ENCODE measurements at places on chromosomes 6 and 20. TPM values are rescaled to one million over a fixed set of nuclear protein-coding genes. Genes with fewer than 3 reads are reported as not detected.
A peak's percentile ranks its signal among the peaks of the same experiment; 100 is the strongest.

DNA sequence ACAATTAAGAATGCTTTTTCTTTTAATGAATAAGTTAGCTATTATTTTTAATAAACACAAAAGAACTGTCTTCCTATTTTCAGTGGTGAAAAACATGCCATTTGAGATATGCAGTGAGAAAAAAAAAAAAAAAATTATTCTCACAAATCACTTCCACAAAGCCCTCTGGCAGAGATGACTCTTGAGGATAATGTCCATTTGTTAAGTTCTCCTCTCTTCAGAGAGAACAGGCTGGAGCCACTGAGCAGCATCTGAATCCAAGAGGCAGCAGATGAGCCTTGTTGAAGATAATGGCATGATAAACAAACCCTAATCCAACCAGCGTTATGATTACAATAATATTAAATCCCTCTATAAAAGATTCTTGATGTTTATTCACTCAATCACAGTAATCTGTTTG, 105.0 kb downstream of the PTPRK start:
- H3K27me3 ChIP-seq = no peaks in the 10 kb centered on the region
- H3K36me3 ChIP-seq = peaks cover 23% of the 10 kb centered on the region
- no peak overlapping the region for H3K4me3 ChIP-seq
- DNase-seq = no peak
- no peak overlapping the region for H3K27ac ChIP-seq

- DNase-seq = no peak
- H3K27ac ChIP-seq = no peak overlapping the region
- H3K4me3 ChIP-seq = peak overlapping the region; percentile 35
- no peaks in the 10 kb centered on the region for H3K36me3 ChIP-seq
- peaks cover 36% of the 10 kb centered on the region for H3K4me1 ChIP-seq
Observed at GRCh38 chr6:157240059-157240959, 83.0 kb downstream of the TMEM242 start.

Gene OLIG3
- 0.27 TPM for total RNA-seq

Gene SDCBP2
- 3.4 TPM for total RNA-seq

DNA sequence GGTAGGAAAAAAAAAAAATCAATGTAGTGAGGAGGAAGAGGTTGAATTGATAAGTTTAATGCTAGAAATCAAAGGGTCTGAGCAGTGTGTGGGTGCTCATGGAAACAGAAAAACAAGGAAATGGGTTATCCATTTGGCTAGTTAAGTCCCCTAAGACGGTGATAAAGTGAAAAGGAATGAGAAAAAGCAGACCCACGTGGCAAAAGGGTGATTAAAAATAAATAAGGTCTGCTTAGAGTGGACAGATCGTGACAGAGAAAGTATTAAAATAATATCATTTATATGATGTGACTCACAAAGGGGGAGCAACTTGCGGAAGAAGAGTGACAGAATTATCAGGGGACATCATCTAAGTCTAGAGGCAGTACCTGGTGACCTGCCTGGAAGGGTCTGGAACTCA, 251.7 kb upstream of the THEMIS start:
- H3K4me3 ChIP-seq = no peak overlapping the region
- H3K4me1 ChIP-seq = peaks cover 1% of the 10 kb centered on the region
- H3K27me3 ChIP-seq = no peaks in the 10 kb centered on the region
- peaks cover 3% of the 10 kb centered on the region for H3K36me3 ChIP-seq
- no peak overlapping the region for H3K27ac ChIP-seq

DNA sequence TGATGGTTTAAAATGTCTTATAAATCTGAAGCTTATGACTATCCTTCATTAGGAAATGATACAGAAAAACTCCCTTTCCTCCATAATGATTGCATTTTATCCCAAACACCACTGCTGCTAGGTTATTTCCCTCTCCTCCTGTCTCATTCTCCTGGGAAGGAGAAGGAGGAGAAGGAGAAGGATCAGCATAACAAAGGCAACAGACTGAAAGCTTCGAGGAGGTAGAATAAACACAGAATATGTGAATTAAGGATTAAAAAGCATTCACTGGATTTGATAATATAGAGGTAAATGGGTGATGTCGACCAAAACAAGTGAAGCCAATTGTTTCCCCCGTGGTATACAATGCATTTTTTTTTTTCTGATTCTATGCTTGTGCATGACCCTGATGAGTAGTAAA, 82.0 kb downstream of the WASF1 start:
- H3K27me3 ChIP-seq = no peaks in the 10 kb centered on the region
- peaks cover 50% of the 10 kb centered on the region for H3K4me1 ChIP-seq
- no peak overlapping the region for H3K4me3 ChIP-seq
- peak overlapping the region; percentile 93 for H3K27ac ChIP-seq

Gene WASF1
- total RNA-seq = 73.0 TPM

DNA sequence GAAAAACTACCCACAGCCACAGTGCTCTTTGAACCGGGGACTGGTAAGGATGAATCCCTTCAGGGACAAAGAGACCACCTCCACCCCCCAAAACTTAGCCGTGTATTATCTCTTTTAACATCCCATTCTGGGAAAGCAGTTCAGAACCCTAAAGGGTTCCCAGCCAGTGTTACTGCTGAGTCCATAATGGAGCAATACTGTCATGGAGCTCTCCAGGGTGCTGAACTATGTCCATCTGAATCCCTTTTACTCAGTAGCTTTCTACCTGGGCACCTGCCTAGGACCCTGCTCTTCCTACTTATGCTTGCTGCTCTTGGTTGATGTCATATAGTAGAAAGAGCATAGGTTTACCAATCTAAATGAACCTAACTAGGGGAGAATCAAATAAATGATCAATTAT, 22.3 kb upstream of the SAYSD1 start:
- peak; percentile 58 for DNase-seq
- H3K4me3 ChIP-seq = no peak overlapping the region
- H3K36me3 ChIP-seq = no peaks in the 10 kb centered on the region
- H3K4me1 ChIP-seq = no peaks in the 10 kb centered on the region
- no peak overlapping the region for H3K27ac ChIP-seq
- peaks cover 18% of the 10 kb centered on the region for H3K27me3 ChIP-seq

DNA sequence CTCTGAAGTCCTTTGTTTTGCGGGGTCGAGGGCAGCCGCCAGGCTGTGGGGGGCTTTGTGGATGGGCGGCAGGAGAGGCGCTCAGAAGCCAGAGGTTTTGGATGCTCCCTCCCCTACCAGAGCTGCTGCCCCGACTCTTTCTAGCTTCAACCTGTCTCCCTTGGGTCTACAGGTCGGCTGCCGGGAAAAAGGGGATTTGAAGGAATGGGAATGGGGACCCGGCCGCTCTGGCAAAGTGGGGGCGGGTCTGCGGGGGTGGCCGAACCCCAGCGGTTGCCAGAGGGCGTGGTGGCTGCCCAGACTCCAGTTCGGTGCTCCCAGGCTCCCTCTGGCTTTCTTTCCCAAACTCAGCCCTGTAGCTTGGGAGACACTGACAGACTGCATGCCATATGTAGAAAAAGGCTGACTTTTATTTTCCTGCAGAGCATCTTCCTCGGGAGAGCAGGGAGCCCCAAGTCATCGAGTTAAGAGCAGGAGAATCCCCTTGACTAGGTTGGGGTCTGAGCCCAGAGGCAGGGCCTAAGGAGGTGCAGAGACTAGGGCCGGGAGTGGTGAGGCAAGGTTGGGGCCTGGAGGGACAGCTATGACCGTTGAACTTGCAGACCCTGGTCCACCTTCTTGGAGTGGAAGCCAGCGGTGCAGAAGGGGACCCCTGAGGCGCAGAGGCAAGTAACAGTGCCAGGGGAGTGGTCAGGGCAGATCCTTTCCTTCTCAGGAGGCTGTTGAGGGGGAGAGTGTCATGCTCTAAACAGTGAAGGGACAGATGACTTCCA, 1.4 kb upstream of the PPP1R18 start:
- no peak for DNase-seq
- H3K27ac ChIP-seq = peak overlapping the region; percentile 92
- no peaks in the 10 kb centered on the region for H3K27me3 ChIP-seq
- peak overlapping the region; percentile 81 for H3K4me3 ChIP-seq
- H3K36me3 ChIP-seq = no peaks in the 10 kb centered on the region
- H3K4me1 ChIP-seq = peaks cover 71% of the 10 kb centered on the region

- no peaks in the 10 kb centered on the region for H3K27me3 ChIP-seq
- H3K4me3 ChIP-seq = no peak overlapping the region
- H3K36me3 ChIP-seq = no peaks in the 10 kb centered on the region
Observed at GRCh38 chr6:113401231-113401630, 455.9 kb upstream of the MARCKS start.

- no peaks in the 10 kb centered on the region for H3K36me3 ChIP-seq
- H3K27me3 ChIP-seq = peaks cover 22% of the 10 kb centered on the region
- no peak overlapping the region for H3K27ac ChIP-seq
- no peaks in the 10 kb centered on the region for H3K4me1 ChIP-seq
Observed at GRCh38 chr6:14180609-14181008, 63.0 kb downstream of the CD83 start.

DNA sequence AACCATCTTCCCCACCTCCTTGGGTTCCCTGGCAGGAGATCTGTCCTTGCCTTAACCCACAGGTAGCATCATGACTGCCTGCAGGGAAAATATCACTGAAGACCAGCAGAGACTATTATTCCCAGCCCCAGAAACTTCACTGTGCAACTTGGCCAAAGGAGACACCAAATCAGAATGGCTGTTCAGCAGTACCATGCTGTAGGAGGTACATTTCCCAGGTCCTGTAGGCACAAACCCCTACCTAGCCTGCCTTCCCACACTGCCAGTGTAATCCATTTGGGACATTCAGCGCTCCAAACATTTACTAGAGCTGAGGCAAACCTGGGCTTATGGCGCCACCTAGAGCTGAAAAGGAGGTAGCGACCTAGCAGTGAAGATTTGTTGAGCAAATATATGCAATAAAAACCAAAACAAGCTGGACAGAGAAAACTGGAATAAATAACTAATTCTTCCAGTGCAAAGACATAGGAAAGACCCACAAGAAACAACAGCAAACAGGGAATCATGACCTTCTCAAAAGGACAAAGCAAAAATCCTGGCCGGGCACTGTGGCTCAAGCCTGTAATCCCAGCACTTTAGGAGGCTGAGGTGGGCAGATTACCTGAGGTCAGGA, 60.3 kb downstream of the VTA1 start:
- no peaks in the 10 kb centered on the region for H3K4me1 ChIP-seq
- peaks cover 67% of the 10 kb centered on the region for H3K36me3 ChIP-seq
- no peak for DNase-seq
- H3K27me3 ChIP-seq = no peaks in the 10 kb centered on the region
- H3K27ac ChIP-seq = no peak overlapping the region

DNA sequence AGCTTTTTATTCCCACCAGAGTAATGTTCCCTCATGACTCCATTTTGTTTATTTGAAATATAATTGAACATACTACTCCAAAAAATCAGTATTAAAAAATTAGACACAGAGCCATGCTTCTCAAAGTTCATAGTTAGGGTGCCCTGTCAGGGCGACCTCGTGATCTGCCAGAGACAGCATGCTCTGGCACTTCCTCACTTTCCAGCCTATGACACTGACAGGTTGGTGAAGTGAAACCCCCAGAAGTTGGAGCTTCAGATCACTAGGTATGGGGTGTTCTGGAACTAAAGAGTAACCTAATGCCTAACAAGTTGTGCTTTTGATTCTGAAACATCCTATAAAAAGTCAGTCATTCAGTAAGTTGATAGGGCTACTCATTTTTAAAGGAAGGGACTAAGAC, 93.0 kb downstream of the TBC1D7 start:
- no peak overlapping the region for H3K27ac ChIP-seq
- DNase-seq = no peak
- no peaks in the 10 kb centered on the region for H3K36me3 ChIP-seq
- H3K27me3 ChIP-seq = peaks cover 10% of the 10 kb centered on the region
- no peaks in the 10 kb centered on the region for H3K4me1 ChIP-seq

Gene GCNT2
- 32.2 TPM for total RNA-seq

DNA sequence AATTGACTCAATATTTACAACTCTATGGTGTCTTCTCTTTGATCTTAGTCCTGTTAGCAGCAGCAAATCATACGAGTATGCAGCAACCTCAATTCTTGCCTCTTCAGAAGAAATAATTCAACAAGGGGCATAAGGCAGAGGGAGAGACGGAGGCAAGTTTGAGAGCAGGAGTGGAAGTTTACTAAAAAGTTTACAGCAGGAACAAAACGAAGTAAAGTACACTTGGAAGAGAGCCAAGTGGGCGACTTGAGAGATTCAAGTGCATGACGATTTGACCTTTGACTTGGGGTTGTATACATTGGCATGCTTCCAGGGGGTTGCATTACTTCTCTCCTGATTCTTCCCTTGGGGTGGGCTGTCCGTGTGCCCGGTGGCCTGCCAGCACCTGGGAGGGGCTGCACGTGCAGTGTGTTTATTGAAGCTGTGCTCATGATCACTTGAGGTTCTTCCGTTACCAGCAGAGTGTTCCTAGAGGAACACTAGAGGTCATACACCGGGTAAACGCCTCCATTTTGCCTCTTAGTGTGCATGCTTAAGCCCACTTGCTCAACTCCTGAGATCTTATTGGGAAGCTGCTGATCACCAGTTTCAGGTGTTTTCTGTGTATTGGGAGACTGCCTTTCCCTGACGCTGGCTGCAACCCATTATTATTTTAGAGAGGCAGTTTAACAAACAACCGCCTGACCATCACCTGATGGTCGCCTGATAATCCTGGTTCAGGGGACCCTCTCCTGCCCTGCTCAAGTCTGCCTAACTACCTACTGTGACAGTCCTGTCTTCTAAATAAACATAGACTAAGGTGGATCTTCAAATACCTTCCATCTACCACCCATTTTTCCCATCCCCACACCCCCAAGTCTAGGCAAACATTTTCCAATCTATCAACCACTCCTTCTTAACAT, 172.4 kb upstream of the MYLIP start:
- H3K27ac ChIP-seq = no peak overlapping the region
- no peaks in the 10 kb centered on the region for H3K27me3 ChIP-seq
- no peaks in the 10 kb centered on the region for H3K36me3 ChIP-seq
- DNase-seq = no peak
- H3K4me1 ChIP-seq = peaks cover 37% of the 10 kb centered on the region

Gene SLC17A1
- total RNA-seq = not detected

DNA sequence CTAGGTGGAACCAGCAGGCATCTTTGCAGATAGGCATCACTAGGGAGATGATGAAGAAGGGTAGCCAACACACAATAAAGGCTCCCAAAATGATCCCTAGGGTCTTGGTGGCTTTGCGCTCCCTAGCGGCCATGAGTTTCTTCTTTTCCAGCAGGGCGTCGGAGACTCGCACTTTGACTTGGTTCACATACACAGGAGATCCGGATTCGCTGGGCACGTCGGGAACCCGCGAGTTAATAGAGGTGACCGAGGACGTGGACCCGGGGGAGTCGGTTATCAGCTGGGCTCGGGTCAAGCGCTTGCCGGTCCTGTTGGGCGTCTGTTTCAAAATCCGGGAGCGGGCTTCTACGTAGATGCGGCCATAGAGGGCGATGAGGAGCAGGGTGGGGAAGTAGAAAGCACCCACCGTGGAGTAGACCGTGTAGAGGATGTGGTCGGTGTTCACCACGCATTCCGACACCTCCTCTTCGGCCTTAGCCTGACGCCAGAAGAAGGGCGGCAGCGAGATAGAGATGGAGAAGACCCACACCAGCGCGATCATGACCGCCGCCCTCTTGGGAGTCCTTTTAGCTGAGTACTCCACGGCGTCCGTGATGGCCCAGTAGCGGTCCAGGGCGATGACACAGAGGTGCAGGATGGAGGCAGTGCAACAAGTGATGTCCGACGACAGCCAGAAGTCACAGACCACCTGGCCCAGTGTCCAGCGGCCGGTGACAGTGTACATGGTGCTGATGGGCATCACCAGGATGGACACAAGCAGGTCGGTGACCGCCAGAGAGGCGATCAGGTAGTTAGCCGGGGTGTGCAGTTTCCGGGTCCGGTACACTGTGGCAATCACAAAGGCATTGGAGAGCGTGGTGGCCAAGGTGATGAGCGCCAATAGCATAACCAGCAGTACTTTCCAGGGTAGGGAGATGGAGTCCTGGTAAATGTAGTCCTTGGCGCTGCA, 658 bp downstream of the HTR1B start:
- no peak for DNase-seq
- H3K4me3 ChIP-seq = peak overlapping the region; percentile 72
- H3K27ac ChIP-seq = no peak overlapping the region
- peaks cover 83% of the 10 kb centered on the region for H3K27me3 ChIP-seq
- H3K36me3 ChIP-seq = no peaks in the 10 kb centered on the region
- peaks cover 40% of the 10 kb centered on the region for H3K4me1 ChIP-seq

Measured in mesothelial cell of epicardium (in vitro differentiated cells).